ENCODE measurements at places on chromosomes 3 and 15. TPM values are rescaled to one million over a fixed set of nuclear protein-coding genes. Genes with fewer than 3 reads are reported as not detected.

The MITF gene
- 528 TPM for total RNA-seq

The C3orf70 gene
- 10.7 TPM for total RNA-seq

The IL17RB gene
- not detected for total RNA-seq

The CMTM8 gene
- total RNA-seq: 1.9 TPM

The ESYT3 gene
- 0.36 TPM for total RNA-seq

The KNL1 gene
- 14.5 TPM for total RNA-seq

The LRRC58 gene
- total RNA-seq: 66.3 TPM

The GRAMD1C gene
- 4.2 TPM for total RNA-seq

The DTX3L gene
- total RNA-seq: 125 TPM

The ZPLD1 gene
- not detected for total RNA-seq

The MED12L gene
- total RNA-seq: 0.73 TPM

The RTP3 gene
- total RNA-seq: not detected

The PLA2G4D gene
- total RNA-seq: not detected

The FOXB1 gene
- not detected for total RNA-seq

The P2RY12 gene
- total RNA-seq: 1.00 TPM

The ASB14 gene
- not detected for total RNA-seq

The SPINK8 gene
- not detected for total RNA-seq

The NGRN gene
- 50.6 TPM for total RNA-seq
